ENCODE measurements at places on chromosomes 2 and 18.

- DNase-seq: no peak
These were observed 35.8 kb upstream of the DYSF start for GRCh38 chr2:71417300-71418202.

DNA sequence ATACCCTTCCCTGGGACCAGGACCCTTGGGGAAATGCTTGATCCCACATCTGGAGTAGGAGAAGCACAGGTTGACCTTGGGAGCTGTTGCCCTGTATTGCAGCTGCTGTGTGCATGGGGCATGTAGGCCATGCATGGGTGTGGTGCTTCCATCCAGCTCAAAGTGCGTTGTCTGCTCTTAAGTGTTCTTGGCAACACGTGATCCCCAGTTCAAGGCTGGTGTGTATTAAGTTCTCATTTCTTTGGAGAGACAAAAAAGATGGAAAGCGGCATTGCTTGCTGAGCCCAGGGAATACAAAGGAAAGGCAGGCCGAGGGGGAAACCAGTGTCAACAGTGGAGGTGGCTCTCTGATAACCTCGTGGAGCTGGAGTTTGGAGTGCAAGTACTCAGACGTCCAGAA is 110.7 kb downstream of the RTP5 start:
- DNase-seq: no peak

DNA sequence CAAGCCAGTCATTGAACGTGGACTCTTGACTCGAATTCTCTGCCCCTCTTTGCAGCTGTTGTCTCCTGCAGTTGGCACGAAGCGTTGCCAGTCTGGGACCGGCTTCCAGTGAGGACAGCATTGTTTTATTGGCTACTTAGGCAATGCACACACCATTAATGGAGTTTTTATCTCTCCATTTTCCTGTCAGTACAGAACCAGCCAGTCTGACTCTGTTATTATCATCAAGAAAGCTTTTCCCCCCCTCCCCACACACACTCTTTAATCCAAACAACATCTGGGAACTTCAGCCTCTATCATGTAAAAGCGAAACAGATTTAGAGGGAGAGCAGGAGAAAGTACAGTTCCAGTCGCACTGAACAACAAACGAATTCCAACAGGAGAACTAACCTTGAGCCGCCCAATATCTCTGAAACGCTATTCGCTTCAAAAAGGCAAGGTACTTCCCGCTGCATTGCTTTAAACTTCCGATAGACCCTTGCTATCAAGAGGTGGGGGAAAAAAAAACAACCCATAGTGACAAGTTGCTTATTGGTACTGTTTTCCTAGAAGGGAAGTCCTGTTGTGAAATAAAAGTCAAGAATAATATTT is 38.2 kb downstream of the ACVR1 start:
- DNase-seq: no peak

GRCh38 chr2:122451040-122451439 is 695.6 kb downstream of the TSN start:
- no peak for DNase-seq

- DNase-seq: no peak
These were observed 140.4 kb downstream of the ANKRD44 start for GRCh38 chr2:197170208-197170607.

DNA sequence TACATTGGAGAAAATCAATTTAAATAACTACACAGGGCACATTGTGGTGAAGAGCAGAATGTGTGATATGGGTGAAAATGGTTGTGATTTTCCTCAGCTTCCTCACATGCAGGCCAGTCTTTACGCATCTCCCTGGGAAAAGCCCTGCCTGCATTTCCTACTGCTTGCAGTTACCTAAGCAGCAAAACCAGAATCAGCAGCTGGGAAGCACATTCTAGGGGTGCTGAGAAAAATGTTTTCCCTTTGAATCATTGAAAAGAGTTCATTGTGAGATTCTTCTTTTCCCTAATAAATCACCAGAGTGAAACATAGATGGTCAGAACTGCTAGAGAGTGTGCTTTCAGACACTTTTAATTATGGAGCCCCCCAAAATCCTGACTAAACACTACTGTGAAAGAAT is 656.0 kb downstream of the TDRD15 start:
- no peak for DNase-seq

DNA sequence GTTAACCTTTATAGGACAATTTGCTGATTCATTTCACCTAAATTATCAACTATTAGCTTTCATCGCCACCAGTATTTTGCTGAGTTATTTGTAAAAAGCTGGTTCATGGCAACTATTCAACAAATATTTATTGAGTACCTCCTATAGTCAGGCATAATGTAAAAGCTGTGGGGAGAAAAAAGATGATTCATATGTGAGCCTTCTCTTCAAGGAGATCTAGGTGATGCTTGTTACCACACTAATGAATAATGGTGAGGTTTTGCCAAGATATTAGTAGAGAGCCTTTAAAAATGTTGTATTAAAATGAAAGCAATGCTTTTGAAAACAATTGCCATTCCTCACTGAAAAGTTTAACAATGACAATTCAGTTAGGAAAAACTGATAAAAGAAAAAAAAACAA is 187.8 kb downstream of the ANKRD44 start:
- no peak for DNase-seq

- DNase-seq: no peak
These were observed 592.1 kb downstream of the TDRD15 start for GRCh38 chr2:21715887-21716286.

DNA sequence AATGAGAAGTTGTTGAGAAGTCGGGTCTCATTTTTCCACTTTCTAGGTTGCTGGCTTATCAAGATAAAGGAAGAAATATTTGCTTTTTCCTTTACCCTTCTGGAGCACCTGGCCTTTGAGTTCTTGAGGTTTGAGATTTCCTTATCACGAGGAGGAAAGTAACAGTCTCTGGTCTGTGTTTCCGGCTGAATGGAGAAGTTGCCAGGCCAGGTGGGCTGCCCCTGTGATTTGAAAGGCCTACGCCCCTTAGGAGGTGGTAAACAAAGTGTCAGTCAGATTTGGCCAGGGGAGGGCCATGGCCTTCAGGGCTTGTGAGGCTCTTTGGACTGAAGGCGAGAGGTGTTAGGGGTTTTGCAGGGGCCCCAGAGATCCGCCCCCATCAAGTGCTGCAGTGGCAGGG is 156.7 kb upstream of the HAAO start:
- DNase-seq: no peak

GRCh38 chr18:58359218-58359617 is 269.7 kb downstream of the ALPK2 start:
- no peak for DNase-seq

- no peak for DNase-seq
These were observed 366.3 kb downstream of the NYAP2 start for GRCh38 chr2:225765820-225766219.

- DNase-seq: no peak
These were observed 30.7 kb downstream of the GPD2 start for GRCh38 chr2:156466739-156467405.

DNA sequence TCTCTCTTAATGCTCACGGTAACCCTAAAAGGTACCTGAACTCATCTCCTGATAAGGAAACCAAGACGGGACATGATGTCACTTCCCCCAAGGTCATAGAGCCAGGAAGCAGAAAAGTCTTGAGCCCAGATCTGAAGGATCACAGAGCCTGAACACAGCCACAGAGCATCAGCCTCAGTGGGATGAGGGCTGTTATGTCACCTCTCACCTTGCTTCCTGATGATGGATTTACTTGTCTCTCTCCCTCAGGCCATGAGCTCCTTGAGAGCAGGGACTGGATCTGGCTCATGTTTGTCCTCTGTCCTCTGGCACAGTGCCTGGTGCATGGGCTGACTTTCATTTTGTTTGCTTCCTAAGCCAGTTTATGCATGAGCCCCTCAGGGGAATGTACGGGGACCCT is 54.2 kb downstream of the SERTAD2 start:
- DNase-seq: no peak

- DNase-seq: no peak
These were observed 20.9 kb downstream of the TWIST2 start for GRCh38 chr2:238868616-238869292.

DNA sequence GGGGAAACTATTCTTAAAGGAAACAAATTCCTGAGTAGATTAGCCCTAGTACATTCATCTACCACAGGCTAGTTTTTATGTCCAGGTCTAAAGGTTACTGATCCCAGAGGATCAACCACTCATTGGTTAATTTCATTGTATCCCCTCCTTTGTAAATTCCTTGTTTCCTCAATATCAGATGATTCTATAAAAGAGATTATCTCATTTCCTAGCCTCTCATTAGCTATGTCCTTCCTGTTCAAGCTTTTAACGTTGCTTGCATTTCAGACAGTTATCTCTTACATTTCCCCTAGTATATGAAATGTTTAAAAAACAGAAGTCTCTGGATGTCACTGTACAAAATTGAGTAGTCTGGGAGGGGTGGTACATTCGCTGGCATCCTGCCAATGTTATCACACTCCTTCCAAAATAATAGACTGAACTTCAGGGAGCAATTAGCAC is 24.2 kb upstream of the ARMC9 start:
- DNase-seq: no peak

DNA sequence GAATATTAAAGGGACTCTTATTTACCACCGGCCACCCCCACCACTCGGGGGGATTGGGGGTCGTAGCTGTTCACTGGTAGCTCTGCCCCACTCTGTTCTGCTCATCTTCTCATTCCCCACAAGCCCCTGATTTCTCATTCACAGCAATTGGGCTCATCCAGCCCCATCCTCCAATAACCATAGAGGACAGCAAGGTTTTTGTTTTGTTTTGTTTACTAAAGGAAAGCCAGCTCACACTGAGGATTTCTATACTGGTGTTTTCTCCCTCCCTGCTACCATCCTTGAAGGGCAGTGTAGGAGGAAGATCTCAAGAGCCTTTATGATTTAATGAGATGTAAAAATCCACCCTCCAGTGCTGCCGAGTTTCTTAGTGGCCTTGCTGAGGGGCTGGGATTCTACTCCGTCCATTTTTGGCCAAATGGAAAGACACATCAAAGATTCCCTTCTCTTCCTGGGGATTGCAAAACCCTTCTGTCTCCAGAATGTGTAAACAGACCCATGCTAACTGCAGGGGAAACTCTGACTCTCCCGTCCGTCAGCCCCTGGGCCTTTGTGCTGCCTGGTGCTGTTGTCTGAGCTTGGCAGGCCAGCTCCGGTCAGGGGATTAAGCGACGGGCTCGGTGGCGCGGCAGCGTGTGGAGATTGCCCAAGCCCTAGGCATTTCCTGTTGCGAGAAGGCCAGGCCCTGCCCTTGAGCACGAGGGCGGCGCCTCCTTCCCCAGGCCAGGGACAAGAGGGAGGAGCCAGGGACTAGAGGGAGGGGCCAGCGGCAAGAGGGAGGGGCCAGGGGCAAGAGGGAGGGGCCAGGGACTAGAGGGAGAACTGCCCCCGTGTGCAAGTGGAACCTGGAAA is 165.0 kb downstream of the ANTXR1 start:
- no peak for DNase-seq

GRCh38 chr2:19543663-19544383 is 185.4 kb upstream of the OSR1 start:
- DNase-seq: no peak

GRCh38 chr2:238506371-238507068 is 79.8 kb downstream of the ASB1 start:
- no peak for DNase-seq

DNA sequence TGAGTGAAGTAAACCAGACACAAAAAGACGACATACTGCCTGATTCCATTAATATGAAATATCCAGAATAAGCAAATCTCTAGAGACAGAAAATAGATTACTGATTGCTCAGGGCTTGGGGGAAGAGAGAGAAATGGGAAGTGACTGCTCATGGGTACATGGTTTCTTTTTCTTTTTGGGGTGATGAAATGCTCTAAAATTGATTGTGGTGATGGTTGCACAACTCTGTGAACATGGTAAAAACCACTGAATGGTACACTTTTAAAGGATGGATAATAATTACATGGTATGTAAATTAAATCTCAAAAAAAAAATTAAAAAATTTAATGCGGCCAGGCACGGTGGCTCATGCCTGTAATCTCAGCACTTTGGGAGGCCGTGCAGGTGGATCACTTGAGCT is 39.3 kb downstream of the RPL31 start:
- no peak for DNase-seq

DNA sequence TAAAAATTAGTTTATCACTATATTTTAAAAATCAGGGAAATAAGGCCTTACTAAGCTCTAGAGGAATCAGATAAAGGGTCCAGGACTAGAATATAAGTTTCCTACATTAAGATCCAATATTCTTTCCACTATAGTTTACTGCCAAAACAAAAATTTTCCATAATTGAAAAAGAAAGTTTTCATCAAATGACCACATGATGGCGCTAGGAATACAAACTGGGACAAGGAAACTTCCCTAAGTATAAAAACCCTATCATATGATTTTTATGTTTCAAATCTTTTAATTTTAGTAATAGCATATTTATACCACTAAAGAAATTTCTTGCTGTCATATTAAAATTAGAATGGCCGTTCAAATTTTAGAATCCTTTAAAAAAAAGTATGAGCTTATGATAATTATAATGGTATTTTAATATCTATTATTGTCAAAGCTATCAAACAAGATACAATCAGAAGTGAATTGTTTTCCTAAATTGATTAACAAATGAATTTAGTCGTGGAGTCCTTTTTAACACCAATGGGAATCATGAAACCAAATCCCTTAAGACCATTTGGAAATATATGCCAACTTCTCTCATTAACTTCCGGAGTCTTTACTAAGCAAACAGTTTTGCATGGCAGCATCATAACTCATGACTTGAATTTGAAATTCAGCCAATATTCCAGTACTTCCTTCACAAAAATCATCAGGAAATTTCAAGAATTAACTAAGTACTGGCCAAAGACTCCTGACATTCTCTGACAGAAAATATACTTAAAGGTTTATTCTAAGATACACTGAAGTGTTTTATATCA is 70.3 kb downstream of the SCN1A start:
- DNase-seq: no peak

GRCh38 chr2:15560140-15560987 is 770 bp downstream of the NBAS start:
- DNase-seq: no peak

DNA sequence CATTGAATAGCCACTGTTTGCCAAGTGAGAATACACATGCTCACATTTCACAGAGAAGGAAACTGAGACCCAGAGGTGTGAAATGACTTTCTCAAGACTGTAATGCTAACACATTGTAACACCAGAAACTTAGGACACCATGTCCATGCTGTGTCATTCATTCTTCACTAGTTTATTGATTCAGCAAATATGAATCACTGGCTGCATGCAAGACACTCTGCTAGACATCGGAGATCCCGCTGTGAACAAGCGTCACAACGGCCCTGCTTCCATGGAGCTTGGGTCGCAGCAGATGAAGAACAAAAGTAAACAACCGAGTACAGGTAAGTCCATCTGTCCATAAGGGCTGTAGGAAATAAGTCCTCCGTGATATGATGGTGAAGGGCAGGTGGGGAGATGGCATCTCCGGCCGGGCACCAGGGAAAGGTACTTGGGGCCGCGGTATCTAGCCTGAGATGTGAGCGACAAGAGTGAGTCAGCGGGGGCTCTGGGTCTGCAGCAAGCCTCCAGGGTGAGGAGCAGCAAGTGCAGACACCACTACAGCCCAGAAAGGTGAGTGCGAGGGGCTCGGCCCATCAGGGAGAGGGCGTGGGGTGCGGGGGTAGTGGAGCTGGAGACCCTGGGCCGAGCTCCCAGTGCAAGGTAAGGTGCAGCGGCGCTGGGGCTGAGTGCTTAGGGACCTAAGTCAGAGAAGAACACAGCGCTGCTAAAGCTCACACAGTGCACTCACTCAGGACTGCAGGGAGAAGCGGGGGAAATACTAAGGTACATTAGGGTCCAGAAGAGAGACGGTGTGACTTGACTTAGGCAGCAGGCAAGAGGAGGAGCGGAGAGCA is 391.2 kb downstream of the FBXO15 start:
- DNase-seq: no peak

Data from stimulated activated CD8-positive, alpha-beta memory T cell treated with anti-CD3 and anti-CD28 coated beads, Interleukin-2, amount 100 ng/mL, for 1 hour (primary cell).